ENCODE measurements at places on chromosomes 16 and 17.

- no peak for DNase-seq
Measured at GRCh38 chr16:4179020-4179419, 62.8 kb upstream of the ADCY9 start.

- peak; percentile 8 for DNase-seq
Measured at GRCh38 chr17:34579017-34579946, at the start of gene TMEM132E. Gene TMEM132E, plus strand, starts transcription at chr17:34579582. Its CDS starts 1,495 bp downstream, at chr17:34581077.

DNA sequence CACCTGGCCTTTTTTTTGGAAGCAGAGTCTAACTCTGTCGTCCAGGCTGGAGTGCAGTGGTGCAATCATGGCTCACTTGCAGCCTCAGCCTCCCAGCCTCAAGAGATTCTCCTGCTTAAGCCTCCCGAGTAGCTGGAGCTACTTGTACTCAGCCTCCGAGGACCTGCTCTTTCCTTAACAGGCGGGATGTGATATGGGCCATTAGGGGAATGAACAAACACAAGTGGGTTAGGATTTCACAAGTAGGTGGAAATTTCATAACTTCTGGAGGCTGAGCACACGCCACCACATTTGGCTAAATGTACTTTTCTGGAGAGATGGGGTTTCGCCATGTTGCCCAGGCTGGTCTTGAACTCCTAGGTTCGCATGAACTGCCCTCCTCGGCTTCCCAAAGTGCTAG is 4.1 kb downstream of the PAM16 start:
- DNase-seq = no peak

GRCh38 chr17:8160741-8161221 is 2.0 kb downstream of the VAMP2 start:
- no peak for DNase-seq

DNA sequence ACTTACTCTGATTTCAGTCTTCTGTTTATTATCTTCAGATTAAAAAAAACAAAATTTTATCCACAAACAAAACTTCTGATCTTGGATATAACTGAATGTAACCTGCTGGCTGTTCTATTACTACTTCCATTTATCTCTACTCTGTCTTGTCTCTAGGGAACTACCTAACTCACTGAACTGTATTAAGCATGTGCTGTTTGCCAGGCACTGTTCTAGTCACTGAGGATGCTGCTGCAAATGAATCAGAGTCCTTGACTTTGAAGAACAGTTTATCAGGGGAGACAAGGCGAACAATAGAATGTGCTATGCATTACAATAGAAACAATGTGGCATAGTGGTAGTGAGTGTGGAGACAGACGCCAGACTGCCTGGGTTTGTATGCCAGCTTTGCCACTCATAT is 2.3 kb upstream of the ANKRD40 start:
- DNase-seq = no peak

- peak; percentile 54 for DNase-seq
Measured at GRCh38 chr16:19696328-19696727, 21.7 kb downstream of the KNOP1 start.

DNA sequence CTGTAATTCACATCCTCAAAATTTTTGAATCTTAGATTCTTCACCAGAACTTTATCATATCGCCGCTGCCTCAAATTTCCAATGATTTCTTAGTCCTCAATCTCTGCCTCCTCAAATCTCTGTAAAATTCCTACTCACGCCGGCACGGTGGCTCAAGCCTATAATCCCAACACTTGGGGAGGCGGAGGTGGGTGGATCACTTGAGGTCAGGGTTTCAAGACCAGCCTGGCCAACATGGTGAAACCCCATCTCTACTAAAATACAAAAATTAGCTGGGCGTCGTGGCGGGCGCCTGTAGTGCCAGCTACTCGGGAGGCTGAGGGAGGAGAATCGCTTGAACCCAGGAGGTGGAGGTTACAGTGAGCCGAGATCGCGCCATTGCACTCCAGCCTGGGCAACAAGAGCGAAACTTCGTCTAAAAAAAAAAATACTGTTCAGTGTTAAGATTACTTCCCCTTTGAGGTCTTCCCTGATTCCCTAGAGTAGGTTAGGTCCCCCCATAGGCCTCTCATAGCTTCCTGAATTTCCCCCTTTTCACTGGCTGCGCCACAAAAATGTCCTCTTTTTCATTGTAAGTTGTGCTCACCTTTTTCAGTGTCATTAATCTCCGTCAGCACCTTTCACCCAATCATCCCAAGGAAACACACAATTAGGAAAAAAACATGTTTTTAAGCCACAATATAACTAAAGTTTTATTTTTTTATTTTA is 919 bp upstream of the CBX1 start:
- no peak for DNase-seq

DNA sequence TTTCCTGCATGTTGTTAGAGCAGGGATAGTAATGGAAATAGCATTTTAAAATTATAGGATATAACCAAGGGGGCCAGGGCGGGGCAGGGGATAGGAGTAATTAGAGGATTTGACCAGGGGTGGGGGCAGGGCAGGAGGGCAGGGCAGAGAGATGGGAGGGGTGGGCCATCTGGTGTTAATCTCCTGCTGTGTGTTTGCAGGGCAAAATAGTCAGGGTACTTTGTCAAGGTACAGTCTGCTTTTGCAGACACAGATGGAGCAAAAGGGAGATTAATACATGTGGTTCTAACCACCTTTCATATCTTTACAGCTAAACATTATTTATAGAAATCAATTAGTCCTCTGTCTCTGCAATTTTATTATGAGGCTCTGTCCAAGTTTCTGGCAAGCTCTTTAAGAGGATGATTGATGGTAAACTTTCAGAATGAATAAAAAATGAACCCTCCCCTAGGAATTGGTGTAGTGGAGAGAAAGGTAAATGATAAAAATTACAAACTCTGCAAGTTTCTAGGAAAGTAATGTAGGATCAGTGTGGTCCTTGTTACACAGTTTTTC is 6.6 kb downstream of the ANKFN1 start:
- no peak for DNase-seq

- no peak for DNase-seq
Measured at GRCh38 chr16:64307431-64307830, 814.4 kb downstream of the CDH11 start.

All from stimulated activated CD4-positive, alpha-beta T cell treated with anti-CD3 and anti-CD28 coated beads, Interleukin-4, amount 100 ng/mL, for 4 hours (primary cell).